ENCODE measurements at places on chromosomes 5 and 9.

GRCh38 chr9:107112707-107113243 is 170.3 kb upstream of the RAD23B start:
- DNase-seq: no peak

DNA sequence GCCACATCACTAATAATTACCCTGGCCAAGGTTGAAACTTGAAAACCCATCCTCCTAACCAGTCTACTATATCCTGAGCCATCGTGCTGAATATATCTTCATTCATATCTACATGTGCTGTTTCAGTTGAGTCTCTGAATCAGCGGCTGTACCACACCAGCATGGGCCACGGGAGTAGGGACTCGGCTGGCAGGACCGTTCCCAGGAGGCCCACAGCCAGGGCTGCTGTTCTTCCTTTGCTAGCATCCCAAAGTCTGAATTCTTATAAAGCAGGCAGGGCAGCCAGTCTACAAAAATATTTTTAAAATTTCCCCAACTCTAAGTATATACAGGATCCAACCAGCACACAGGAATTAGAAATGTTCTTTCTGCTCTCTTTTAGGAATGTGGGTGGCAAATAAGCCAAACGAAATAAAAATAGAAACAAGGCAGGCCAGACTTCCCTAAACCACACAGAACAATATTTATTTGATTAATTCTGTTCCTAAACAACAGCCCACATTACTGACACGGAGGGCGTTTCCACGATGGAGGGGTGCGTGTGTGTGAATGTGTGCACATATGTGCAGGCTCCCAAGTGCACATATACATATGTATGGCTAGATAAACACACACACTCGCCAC is 42.8 kb upstream of the EQTN start:
- DNase-seq: no peak

DNA sequence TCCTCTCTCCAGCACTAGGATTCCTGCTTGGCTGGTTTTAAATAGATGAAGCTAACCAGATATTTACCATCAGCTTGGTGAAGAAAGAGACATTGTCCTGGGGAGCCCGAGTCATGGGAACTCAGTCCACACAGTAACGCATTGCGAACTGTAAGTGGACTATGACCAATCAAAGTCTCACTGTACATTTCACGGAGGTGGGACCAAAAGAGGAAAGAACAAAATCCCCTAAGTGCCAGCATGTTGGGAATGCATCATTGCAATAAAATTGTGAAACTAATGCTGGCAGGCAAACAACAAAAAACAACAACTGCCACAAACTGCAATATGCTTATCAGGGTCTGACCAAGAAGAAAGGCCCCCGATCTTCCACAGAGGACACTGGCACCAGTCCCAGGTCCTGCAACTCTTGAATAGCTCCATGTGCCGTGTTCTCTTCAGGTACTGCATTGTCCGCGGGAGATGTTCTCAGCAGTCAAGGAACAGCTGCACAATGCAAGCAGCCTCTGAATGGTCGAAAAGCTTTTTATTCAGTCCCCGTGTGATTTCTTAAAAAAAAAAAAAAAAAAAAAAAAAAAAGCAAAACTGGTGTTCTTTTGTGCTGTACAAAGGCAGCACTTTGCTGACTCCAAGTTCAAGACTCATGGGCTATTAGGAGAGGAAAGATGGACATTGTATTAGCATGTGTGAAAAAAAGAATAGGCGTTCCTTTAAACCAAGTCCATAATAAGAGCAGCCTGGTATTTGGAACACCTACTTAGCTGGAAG is 38.1 kb downstream of the SEMA6A start:
- DNase-seq: no peak

DNA sequence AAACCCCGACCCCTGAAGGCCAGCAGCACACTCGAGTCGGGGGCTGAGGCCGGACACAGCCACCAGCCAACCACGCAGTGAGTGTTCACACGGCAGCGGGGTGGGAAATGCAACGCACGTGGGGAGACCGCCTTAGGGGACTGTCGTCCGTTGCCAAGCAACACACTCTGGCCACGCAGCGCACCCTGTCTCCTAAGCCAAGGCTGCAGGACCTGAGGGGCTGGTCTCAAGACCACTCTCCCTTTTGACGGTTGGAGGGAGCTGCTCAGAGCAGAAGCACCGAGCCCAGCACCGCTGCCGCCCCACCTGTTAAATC is 7.5 kb downstream of the BRD9 start:
- no peak for DNase-seq

DNA sequence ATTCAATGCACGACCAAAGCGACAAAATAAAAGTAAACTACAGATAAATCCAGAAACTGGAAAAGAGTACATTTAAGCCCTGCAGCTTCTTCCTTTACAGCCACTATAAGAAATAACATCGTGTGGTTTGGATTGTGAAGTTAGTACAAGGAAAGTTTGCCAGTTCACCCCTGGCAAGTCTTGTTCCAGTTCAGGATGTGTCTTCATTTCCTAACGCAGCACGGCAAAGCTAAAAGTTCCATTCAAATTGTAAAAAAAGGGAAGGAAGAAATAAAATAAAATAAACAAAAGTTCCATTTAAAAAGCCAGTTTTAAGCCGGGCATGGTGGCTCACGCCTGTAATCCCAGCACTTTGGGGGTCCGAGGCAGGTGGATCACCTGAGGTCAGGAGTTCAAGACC is 83.3 kb upstream of the RETREG1 start:
- no peak for DNase-seq

DNA sequence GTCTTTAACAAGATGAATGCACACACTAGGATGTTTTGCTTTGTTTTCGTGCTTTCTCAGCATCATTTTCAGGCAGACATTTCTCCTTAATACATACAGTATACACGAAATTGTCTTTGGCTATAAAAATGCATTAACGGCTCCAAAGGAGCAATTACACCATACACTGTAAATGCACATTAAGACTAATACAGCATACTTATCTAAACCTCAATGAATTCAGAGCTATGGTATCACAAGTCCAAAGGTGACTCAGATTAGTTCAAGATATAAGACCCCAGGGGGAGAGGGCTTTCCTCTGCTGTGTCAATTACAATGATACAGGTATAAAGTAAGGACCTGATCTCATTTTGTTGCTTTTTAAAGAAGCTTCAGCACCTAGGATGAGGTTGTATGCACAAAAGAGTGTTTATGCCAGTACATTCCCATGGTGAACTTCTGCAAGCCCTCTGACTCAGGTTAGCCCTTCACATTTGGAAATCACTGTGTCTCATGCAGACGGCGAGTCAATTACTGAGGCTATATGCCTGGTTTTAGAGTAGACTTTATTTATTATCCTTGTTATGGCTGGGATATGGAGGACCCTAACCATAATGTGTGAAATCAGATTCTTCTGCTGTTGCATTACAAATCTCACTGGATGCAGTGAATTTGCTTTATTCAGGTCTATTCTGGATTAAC is 233.3 kb downstream of the ZNF608 start:
- no peak for DNase-seq

- DNase-seq: no peak
These were observed 85.0 kb downstream of the PRRT1B start for GRCh38 chr9:131630205-131630831.

DNA sequence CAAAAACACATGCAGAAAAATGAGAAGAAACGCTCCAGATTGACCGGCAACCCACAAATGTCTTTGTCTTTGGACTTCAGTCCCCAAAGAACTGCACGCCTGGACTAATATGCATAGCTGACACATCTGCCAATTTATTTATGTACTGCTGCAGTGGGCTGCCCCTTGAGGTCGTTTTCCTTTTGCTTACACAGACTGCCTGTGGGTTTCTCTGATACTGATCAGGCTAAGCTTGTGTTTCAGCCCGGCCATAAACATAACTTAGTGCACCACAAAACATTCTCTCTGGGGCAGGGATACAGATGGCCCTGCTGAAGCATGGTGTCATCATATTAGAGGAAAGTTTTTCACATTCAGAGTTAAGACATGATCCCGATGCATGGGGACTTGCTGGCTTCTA is 75.4 kb downstream of the NUDT12 start:
- no peak for DNase-seq

DNA sequence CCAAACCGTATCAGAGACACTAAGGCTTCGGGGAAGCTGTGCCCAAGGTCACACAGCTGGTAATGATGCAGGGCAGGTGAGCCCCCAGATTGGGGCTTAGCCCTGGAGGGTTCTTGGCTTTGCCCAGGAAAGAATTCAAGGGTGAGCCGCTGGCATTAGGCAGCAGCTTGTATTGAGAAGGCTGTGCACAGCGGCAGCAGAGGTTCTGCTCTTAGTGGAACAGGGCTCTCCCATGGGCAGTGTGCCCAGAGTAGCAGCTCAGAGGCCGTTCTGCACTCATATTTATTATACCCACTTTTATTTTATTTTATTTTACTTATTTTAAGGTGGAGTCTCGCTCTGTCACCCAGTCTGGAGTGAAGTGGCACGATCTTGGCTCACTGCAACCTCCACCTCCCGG is 85.8 kb upstream of the IER5L start:
- no peak for DNase-seq

GRCh38 chr5:76691467-76692273 is 24.3 kb upstream of the F2R start:
- DNase-seq: no peak

GRCh38 chr5:28523888-28524635 is 1485.7 kb upstream of the CDH9 start:
- no peak for DNase-seq

- no peak for DNase-seq
These were observed 112.7 kb upstream of the FST start for GRCh38 chr5:53367727-53368126.

DNA sequence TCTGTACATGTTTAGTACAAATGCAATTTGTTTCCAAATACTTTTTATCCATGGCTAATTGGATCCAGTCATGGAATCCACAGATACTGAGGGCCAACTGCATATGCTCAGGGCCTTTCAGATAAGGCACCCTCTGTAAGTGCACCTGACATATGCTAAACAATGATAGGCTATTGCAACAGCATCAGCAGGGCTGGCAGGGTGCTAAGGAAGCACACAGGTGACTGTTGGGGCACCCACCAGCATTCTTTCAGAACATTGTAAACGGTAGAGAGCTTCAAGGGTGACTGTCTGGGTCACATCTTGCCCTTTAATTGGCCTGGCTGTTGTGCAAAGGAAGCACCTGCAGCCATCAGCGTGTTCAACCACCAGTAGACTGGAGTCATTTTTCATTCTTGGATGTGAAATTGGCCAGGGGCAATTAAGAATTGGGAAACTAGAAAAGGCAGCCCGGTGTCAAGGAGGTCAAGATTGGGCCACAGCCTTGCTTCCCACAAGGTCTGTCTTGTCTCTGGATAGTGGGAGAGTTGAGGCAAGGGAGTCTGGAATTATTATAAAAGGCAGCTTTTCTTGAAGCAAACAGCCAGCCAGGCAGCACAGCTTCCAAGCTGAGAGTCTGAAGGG is 129.3 kb upstream of the RAI14 start:
- no peak for DNase-seq

- no peak for DNase-seq
These were observed 27.6 kb downstream of the MTX3 start for GRCh38 chr5:79963261-79964061.

DNA sequence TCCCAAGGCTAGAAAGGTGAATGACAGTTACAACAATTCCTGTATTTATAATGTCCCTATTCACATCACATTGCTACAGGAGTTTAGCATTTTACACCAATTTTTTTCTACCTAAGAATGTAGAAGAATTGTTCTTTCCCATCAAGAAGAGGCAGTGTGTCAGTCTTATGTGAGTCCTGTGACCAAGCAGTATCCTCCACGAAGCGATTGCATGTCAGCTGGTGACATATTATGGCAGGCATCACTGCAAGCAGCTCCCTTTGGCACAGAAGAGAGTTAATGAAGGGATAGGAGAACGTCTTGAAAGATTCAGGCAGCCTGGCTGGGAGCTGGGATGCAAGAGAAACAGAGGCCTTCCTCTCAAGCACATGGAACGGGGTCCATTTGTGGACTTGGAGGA is 199.8 kb downstream of the SMC2 start:
- DNase-seq: no peak

DNA sequence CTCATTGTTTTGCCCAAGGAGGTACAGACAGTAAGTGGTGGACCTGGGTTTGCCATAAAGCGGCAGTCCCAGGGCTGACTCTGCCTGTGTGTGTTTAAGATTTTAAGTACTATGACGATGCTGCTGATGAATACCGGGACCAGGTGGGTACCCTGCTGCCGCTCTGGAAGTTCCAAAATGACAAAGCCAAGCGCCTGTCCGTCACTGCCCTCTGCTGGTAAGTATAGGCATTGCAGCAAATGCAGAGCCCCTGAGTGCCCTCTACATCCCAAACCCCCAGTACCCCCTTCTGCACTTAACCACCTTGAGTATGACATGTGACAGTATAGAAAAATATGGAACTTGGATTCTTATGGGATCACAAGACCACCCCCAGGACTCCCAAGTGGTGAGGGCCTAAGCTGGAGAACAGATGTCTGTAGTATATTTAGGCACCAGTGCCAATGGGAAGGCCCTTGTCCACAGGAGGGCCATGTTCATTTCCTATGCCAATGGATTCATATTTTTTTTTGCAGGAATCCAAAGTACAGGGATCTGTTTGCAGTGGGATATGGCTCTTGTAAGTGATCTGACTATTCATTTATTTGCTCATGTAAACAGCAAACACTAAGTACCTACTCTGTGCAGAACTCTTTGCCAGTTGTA is 22.0 kb downstream of the ENHO start:
- peak; percentile 33 for DNase-seq

DNA sequence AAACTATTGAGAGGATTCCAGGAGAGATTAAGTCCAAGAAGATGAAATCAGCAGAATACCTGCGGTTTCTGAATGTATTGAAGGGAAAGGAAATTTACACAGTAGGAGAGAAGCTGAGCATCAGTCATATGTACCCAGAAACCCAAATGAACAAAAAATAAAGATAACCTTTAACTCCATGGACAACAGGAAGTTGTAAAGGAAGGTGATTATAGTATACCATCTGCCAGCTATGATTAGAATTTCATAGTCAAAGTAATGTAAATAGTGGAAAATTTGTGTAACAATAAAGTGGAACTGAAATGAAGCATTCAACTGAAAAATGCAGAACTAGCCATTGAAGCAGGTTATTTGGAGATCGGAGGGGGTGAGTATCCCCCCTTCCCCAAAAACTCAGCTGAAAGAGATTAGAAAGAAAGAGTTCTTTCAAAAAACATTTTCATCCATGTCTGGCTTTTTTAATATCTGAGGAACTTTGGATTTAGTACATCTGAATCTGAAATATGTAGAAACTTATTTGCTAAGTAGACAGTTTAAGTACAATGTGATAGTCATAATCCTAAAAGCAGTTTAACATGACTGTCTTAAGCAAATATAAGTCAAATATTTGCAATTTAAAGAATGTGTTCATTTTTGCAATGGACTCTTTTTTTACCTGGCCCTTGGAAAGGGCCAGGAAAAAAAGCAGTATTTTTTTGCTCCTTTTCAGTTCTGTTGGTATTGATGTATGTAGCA is 58.4 kb downstream of the APC start:
- DNase-seq: no peak

DNA sequence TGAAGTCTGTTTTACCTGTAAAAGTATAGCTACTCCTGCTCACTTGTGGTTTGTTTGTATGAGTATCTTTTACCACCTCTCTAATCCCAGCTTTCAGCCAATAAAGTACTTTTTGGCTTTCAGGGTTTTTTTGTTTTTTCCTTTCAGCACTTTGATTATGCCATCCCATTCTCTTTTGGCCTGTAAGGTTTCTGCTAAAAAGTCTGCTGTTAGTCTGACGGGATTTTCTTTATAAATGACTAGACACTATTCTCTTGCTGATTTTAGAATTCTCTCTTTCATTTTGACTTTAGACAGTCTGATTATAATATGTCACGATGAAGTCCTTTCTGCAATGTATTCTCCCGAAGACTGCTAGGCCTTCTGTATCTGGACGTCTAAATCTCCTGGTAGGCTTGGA is 37.2 kb downstream of the TEX10 start:
- no peak for DNase-seq
